Spinal cord (tissue), 10 donors: ENCODE measurements at places on chromosomes 13 and 19. TPM values are rescaled to one million over a fixed set of nuclear protein-coding genes. Genes with fewer than 3 reads are reported as not detected.
A peak's percentile ranks its signal among the peaks of the same experiment; 100 is the strongest.

The TINCR gene
- total RNA-seq: 0.94 TPM

The CCDC61 gene
- 13.7 TPM for total RNA-seq

The NBEA gene
- total RNA-seq: 136 TPM

The SLC8A2 gene
- 22.9 TPM for total RNA-seq

The LHB gene
- total RNA-seq: not detected

The AMER2 gene
- total RNA-seq: 21.0 TPM

The CD177 gene
- 4.8 TPM for total RNA-seq

The ZNF729 gene
- 0.30 TPM for total RNA-seq

The MCOLN1 gene
- 9.3 TPM for total RNA-seq

GRCh38 chr13:110743687-110744086 is 30.2 kb downstream of the ING1 start:
- DNase-seq: no peak

- DNase-seq: no peak
These were observed 16.9 kb upstream of the CLASRP start for GRCh38 chr19:45021971-45022370.

DNA sequence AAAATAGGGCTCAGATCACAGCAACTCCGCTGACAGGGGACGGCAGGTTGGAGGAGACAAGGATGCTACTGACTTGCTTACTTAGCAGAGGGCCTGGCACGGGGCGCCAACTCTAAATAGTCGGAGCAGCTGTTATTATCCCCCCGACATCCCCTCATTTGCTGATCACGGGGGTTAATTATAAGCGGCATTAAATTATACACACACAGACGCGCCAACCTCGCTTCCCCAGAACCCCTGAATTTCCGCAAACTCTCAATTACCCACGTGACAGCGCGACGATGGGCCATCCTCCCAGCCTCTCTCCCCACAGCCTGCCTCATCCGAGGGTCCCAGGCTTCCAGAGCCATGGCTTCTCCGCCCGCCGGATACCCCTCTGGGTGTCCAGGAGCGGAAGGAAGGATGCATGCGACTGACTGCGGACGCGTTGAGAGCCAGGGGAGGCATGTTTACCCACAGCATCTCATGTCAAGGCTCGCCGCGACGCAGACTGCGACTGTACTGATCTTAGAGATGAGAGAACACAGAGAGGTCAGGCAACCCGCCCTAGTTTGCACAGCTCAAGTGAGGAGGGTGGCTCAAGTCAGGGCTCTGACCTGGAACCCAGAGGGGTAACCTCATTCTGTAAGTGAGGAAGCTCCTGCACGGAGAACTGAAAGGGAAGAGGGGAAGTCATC is 5.7 kb downstream of the PTPRS start:
- DNase-seq: no peak

DNA sequence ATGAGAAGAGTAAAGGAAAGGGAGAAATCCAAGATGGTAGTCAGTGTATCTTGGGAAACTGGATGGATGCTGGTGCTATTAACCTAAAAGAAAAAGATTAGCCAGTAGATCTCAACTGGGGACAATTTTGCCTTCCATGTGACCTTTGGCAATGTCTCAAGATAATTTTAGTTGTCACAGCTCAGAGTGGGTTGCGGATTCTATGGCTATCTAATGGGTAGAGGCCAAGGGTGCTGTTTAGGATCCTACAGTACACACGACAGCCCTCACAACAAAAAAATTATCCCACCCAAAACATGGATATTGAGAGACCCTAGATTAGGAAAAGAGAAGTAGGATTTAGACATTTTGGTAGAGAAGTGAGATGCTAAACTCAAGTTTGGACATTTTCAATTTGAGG is 258.9 kb downstream of the GPC5 start:
- no peak for DNase-seq

- DNase-seq: no peak
These were observed 31.8 kb downstream of the LCP1 start for GRCh38 chr13:46150134-46150693.

GRCh38 chr13:50518131-50518530 is 325.4 kb downstream of the DLEU7 start:
- DNase-seq: no peak

- DNase-seq: no peak
These were observed 2.5 kb upstream of the PDX1 start for GRCh38 chr13:27917121-27917947.

DNA sequence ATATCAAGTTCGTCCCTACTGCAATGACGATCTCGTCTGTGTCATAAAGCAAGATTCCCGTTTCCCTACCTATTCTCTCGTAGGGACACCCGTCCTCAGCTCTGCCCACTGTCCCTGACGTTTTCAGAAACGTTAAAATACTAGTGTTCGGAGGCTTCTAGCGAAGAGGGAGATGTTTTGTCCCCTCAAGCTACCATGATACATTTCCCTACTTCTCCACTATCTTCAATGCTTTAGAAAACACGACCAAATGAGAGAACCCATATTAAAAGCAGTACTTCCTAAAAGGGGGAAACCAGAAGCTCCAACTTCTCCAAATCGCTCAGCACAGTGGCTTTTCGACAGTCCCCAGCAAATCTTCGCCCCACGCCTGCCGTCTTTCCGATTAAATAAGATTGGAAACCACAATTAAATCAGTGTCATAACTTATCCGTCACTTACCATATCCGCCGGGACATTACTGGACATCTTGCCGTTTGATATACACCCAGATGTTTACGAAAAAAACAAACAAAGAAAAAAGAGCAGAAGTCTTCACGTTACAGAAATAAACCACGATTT is 1.3 kb downstream of the UBL3 start:
- DNase-seq: no peak

DNA sequence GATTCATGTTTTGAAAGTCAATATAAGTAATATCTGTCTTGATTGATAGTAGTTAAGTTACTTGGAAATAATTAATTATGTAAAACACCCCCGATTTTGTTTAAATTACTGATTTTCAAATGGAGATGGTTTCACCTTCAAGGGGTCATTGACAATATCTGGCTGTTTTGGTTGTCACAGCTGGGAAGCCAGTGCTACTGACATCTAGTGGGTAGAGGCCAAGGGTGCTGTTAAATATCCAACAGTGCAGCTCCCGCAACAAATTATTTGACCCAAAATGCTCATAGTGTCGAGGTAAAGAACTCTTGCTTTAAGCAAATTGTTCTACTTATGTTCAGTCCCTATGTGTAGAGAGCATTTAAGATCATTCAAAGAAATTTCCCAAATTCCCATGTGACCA is 50.6 kb upstream of the PCDH20 start:
- DNase-seq: no peak

GRCh38 chr19:2728783-2729387 is 7.7 kb upstream of the DIRAS1 start:
- DNase-seq: no peak

- peak; percentile 91 for DNase-seq
These were observed at the start of gene ZNF358 for GRCh38 chr19:7515645-7516151. ZNF358 (plus strand) TSS chr19:7516103; CDS start chr19:7519243, 3,140 bp downstream.

GRCh38 chr13:42495255-42495654 is 78.7 kb upstream of the TNFSF11 start:
- no peak for DNase-seq

GRCh38 chr19:41577144-41577830 is 1.3 kb downstream of the CEACAM21 start:
- DNase-seq: no peak

GRCh38 chr19:5293612-5294378 is 46.8 kb downstream of the PTPRS start:
- no peak for DNase-seq

DNA sequence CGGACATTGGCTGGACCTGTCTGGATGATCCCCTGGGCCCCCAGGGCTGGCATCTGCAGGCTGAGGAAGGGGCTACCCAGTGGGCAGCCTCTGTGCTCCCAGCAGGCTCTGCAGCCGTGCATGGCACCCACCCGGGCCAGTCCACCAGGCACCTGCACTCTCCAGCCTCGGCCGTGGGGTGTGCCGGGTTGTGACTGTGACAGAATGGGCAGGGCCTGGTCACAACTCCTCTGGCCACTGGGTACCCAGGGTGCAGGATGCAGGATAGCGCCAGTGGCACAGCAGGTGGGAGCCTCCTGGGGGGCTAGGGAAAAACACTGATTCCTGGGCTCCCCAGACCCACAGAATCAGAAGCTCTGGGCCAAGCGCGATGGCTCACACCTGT is 10.0 kb downstream of the PEX11G start:
- no peak for DNase-seq

DNA sequence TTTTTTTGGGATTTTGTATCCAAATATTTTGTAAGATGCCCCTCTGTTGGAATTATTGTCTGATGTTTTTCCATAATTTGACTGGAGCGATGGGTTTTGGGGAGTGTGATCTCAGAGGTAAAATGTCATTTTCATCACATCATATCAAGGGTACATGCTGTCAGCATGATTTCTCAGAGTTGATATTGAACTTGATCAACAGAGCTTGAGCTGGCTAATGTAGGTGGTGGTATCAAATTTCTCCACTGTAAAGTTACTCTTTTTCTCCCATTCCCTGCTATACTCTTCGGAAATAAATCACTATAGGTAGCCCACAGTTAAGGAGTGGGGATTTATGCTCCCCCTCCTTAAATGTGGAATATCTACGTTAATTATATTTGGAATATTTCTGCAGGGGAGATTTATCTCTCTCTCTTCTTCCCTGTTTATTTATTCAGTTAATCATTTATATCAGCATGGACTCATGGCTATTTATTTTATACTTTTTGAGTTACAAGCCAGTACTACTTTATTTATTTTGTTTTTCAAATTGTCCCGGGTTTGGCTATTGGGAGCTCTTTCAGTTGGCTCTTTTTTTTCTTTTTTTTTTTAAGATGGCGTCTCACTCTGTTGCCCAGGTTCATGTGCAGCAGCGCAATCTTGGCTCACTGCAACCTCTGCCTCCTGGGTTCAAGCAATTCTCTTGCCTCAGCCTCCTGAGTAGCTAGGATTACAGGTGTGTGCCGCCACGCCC is 8.8 kb downstream of the SETDB2 start:
- no peak for DNase-seq

DNA sequence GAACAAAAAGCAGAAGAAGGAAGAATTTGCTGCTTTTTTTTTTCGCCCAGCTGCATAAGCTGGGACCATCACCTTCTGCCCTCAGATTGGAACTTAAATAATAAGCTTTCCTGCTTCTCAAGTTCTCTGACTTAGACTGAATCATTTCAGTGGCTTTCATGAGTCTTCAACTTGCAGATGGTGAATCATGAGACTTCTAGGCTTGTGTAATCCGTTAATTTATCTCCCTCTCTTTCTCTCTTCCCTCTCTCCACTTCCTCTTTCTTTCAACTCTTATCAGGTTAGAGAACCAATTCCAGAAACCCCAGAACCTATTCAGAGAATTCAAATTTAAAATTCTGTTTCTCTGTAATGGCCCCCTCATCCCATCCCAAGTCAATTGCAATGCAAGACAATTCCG is 1153.7 kb downstream of the PCDH9 start:
- DNase-seq: no peak

DNA sequence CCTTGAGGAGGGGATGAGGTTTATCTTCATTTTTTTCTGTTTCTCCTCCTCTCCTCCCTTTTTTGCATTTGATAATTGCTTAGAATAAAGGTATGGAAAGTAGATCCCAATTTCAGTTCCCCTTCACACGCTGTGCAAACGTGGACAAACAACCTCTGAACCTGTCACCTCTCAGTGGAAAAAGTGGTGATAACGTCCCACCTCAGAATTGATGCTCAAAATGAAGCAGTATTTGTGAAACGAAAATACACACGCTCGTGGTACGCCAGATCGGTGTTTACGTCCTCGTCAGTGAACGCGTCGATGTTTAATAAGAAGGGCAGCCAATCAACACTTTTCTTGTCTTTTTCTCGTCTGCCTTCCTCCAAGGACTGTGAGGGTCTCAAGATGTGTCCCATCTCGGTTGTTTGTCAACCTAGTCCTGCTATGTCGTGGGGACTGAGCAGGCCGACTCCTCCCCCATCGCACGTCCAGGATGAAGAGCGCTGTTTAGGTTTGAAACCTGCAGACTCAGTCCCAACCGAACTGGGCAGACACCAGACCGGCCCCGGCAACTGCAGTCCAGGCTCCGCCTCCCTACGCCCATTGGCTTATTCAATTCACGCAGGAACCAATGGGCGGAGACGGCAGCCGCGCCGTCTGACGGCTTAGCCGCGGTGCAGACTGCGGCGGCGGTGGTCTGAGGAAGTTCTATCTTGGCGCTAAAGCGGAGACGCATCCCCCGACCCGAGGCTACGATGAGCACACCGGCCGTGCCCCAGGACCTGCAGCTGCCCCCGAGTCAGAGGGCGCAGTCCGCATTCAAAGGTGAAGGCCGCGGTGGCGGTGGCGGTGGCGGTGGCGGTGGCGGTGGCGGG is at the start of gene CKAP2:
TSS of gene CKAP2 (plus strand) at position 659 of the 857 bp plus-strand sequence. CDS start at position 738, 79 bp downstream.
- DNase-seq: peak; percentile 92

- DNase-seq: no peak
These were observed 10.4 kb upstream of the RASA3 start for GRCh38 chr13:114142640-114143490.
